Fibroblast of lung (primary cell): ENCODE measurements at places on chromosomes 7 and 10. TPM values are rescaled to one million over a fixed set of nuclear protein-coding genes. Genes with fewer than 3 reads are reported as not detected.

TAS2R5 gene
- total RNA-seq = 1.0 and 1.3 TPM in 2 replicates

TACC2 gene
- 4.6 and 7.6 TPM in 2 replicates for total RNA-seq

GPR85 gene
- 2.1 and 9.2 TPM in 2 replicates for total RNA-seq

DNA sequence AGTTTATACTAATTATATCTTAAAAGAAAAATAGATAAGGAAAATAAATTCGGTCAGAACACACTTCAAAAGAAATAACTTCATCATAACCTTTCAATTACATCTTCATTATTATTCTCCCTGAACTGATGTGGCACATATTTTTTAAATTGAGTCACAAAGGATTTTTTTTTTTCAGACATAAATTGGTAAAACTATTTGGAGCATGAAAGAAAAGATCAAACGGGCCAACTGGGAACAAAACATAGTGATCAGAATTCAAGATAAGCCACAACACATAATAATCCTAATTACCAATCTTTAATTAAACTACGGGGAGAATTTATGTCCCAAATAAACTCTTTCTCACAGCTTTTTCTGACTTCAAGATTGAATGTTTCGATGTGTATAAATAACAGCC lies 258.2 kb upstream of the MAGI2 start:
- no peak for DNase-seq

- peak; percentile 26 for DNase-seq
Measured at GRCh38 chr7:774161-775109, 47.4 kb upstream of the PRKAR1B start.

- DNase-seq = peak; percentile 67
Measured at GRCh38 chr10:3293581-3294431, 121.2 kb upstream of the PITRM1 start.

DNA sequence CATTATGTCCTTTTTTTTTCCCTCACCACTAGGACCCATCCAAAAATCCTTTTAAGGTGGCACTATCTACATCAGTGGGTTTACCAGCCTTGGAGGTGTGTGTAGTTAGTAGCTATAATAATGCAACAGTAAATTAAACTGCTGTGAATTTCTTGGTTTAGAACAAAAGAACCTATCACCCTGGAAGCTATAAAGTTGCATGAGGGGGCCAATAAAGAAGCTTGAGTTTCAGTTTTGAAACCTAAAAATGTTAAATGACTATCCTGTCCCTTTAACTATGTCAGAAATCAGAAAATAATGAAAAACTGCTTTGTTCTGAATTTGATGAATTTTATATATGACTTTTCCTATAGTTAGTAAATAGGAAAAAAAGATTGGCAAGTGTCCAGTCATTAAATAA lies 80.2 kb downstream of the POLL start:
- DNase-seq = no peak

GRCh38 chr10:70115948-70116682 lies 16.5 kb downstream of the AIFM2 start:
- DNase-seq = peak; percentile 16

GRCh38 chr10:58264780-58265179 lies 2.9 kb downstream of the IPMK start:
- DNase-seq = no peak

DNA sequence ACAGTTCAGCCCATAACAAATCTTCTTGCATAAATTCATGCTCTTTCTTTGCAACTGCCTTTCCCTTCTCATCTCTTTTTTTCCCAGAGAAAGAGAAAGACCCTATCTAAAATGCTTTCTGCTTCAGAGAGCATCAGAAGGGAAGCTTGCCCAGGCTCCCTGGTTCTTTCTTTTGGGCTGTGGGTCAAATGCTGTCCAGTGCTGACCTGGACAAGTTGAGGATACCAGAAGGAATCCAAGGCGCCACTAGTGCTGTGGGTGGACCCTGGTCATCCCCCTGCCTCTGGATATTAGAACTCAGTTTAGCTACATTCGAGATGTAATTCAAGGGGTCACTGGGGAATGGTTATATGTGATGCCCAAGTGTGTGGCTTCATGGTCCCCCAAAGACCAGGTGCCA lies 411.6 kb downstream of the RPS24 start:
- no peak for DNase-seq

DNA sequence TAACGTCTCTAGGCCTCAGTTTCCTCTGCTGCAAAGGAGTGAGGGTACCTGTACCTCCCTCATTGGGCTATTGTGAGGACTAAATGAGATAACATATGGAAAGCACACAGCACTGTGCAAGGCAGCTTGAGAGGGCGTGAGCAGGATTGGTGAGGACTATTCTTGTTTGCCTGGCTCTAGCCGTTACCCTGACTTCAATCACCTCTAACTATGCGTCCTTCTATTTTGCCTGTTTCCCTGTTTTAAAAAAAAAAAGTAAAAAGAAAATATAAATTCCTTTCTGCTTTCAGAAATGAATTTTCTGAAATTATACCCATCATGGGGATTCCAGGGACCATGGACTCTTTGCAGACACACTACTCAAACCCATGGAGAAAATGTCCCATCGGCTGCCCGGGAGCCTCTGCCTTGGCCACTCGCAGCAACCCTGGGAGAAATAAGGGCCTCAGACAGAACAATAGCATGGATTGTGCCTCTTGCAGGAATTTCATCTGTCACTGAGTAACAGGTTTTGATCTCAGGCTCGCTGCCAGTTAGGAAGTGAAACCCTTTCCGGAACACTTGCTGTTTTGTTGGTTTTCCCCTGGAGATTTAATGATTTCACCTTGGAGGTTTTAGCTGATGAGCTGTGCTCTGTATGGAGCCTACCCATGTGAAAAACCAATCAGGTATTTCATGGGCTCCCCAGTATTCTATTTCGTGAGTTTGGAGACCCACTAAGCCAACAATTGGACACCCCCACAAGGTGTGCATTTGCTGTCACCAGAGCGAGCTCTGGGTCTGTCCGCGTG lies 55.6 kb downstream of the STEAP1B start:
- no peak for DNase-seq
